ENCODE measurements at places on chromosomes 1 and 21. TPM values are rescaled to one million over a fixed set of nuclear protein-coding genes. Genes with fewer than 3 reads are reported as not detected.

The CRYBG2 gene
- total RNA-seq: not detected

The NR1I3 gene
- total RNA-seq: not detected

The PYHIN1 gene
- 6.5 TPM for total RNA-seq

The SCAMP3 gene
- total RNA-seq: 50.2 TPM

The RGS16 gene
- total RNA-seq: 8.8 TPM

DNA sequence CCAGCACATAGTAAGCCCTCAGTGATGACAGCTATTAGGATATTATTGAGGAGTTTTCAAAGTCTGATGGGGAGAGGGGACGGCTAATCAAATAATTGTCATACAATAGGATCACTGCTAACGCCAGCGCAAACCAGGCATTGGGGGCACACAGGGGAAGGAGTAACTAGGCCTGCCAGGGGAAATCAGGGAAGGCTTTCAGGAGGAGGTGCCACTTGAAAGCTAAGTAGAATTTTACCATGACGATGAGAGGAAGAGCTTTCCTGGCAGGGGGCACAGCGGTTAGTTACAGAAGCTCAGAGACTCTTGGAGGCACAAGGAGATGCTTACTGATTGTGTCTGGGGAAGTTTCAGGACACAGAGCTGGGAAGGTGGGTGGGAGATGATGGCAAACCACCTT lies 47.2 kb upstream of the LAPTM5 start:
- no peak for DNase-seq

GRCh38 chr1:214416858-214417257 lies 134.5 kb downstream of the PTPN14 start:
- no peak for DNase-seq

DNA sequence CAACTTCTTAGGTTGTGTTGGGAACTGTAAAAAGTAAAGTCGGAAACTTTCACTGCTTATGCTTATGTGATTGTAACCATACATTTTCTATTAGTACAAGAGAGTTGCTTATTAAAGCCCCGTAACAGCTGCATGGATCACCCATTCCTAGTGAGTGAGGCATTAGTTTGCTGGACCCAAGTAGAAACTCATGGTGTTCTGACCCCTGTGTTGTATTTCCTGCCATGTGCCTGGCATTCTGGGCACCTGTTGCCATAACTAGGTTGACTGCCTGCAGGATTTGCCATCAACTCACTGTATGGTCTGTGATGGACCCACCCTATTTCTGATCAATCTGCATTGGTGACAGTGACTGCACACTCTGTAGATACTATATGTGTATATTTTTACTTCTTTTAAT lies 173.0 kb downstream of the PGBD5 start:
- DNase-seq: no peak

DNA sequence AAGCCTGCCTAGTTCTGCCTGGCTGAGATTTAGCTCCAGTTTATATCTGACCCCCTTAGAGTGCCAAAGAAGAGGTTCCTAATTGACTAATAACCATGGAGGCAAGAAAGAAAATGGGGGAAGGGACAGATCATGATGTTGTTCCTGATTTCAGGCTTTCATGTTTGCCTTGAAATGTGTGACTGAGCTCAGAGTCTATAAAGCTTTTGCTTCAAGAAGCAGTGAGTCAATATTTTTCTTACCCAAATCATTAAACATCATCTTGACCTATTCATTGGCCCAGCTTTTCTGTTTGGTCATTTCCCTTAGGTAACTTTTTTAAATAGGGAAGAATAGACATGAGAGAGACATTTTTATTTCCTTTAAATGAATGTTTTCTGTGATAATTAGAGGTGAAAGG lies 55.9 kb downstream of the HHAT start:
- DNase-seq: no peak

DNA sequence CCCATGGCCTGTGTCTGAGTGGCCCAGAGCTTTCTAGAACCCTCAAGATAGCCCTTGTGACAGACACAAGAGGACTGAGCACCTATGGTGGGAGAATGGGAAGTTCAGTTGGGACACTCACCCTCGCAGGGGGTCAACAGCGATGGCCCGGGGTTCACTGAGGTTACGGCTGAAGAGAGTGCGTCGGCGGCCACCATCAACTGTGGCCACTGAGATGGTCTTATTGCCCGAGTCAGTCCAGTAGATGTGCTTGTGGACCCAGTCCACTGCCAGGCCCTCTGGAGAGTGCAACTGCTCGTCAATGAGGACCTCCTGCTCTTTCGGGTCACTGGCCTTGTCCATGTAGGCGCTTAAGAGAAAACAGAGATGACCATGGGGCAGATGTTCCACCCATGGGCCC lies 25.7 kb upstream of the MAGOH start:
- DNase-seq: no peak

DNA sequence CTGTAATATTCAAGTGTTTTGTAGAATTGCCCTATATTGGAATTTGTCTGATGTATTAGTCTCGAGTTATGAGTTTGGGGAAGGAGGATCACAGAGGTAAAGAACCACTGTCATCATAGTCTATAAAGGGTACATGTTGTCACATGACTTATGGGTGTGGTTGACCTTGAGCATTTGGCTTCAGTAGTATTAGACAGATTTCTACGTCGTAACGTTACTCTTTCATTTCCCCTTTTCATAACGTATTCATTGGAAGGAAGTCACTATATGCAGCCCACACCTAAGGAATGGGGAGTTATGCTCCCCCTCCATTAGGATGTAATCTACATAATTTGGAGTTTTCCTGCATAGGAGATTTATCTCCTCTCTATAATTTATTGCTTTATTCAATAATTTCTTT lies 110.1 kb upstream of the VAV3 start:
- no peak for DNase-seq

- DNase-seq: no peak
These were observed 109.6 kb downstream of the TBX19 start for GRCh38 chr1:168390271-168390670.

DNA sequence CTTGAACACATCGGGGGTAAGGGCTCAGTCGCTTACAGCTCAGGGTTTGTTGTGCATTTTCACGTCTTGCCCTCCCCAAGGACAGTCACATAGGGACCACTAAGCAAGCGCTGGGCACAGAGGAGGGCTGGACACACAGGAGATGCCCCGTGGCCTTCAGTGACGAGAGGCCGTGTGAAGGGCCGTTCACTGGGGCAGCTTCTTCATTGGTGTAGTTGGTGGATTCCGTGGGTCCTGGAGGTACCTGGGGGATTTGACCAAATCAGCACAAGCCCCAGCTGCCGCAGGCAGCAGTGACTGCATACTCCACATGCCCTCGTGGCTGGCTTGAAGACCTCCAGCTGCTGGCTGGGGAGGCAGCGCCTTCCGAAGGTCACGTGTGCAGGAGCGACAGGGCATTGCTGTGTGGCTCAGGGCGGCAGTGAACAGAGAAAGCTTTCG lies 100.8 kb upstream of the C1orf174 start:
- DNase-seq: no peak
